ENCODE measurements at places on chromosomes 5 and 9.

DNA sequence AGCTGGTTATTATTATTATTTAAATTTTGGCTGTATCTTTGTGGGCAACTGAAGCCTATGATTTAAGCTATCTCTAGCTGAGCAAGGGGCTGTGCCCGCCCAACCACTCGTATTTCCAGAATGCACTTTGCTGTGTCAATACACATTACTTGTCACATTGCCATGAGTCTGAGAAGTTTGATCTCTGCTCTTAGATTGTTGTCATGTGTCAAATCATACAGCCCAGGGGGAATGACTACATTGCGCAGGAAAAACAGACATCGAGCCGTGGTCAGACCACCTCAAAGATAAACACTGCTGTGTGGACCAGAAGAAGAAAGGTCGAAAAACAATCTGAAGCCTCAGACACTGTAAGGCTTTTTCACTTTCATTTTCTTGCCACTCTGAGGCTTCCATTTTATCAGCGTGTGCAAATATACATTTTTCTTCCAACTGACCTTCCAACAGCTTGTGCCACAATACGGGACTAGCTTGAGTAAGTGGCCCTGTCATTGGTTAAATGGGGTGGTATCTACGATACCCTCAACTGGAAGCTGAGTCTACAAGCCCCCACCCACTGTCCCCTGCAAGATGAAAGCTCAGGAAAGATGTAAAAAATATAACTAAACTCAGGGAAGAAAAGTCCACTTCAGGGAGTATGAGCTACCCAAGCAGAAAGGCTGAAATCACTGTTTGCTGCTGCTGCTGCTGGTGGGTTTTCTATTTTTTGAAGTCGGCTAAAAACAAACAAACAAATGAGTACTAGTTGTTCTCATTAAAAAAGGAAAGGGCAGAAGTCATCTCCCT, 603.0 kb downstream of the BNC2 start:
- no peak for DNase-seq

DNA sequence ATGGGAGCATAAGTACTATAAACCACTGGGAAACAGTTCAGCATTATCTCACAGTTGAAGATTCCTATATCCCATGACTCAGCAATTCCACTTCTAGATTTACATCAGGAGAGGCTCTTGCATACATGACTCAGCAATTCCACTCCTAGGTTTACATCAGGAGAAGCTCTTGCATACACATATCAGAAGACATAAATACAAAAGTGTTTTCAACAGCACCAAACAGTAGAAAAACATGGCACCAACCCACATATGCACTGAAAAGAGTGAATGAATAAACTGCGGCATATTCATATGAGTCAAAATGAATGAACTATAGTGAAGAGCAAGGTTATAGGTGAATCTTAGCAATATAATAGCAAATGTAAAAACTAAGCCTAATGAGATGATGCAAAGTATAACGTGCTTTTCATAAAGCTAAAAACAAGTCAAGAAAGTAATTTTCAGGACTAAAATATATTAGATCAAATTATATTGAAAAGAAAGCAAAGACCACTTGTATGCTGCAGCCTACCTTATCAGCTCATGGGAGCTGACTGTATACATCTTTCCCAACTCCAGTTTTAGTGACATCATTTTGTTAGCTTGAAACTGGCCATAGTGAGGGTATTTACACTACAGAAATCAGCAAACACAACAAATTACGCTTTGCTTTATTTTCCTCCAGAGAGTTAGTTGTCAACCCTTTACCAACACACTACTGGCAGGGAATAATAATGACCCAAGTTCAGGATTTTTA, 95.8 kb downstream of the ANKRD18B start:
- DNase-seq = no peak

GRCh38 chr9:28413471-28413870, 840.2 kb upstream of the C9orf72 start:
- DNase-seq = no peak

DNA sequence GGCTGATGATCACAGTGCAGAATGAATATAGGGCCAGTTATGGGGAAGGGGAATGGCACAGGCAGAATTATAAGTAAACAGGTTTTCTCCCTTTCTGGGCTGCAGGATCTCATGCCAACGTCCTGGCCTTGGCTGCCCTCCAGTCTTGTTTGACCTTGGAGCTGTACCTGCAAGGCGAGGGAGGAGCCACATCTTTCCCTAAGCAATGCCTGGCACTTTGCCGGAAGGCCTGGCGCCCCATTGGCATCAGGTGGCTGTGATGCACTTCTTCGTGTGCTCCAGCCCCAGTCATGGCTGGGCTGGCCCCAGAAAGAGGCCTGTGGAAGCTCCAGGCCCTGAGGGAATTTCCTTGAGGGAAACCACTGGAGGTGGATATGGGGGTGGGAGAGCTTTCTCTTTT, 16.7 kb upstream of the IQGAP2 start:
- DNase-seq = no peak

GRCh38 chr5:75460942-75461610, 50.4 kb downstream of the CERT1 start:
- no peak for DNase-seq

DNA sequence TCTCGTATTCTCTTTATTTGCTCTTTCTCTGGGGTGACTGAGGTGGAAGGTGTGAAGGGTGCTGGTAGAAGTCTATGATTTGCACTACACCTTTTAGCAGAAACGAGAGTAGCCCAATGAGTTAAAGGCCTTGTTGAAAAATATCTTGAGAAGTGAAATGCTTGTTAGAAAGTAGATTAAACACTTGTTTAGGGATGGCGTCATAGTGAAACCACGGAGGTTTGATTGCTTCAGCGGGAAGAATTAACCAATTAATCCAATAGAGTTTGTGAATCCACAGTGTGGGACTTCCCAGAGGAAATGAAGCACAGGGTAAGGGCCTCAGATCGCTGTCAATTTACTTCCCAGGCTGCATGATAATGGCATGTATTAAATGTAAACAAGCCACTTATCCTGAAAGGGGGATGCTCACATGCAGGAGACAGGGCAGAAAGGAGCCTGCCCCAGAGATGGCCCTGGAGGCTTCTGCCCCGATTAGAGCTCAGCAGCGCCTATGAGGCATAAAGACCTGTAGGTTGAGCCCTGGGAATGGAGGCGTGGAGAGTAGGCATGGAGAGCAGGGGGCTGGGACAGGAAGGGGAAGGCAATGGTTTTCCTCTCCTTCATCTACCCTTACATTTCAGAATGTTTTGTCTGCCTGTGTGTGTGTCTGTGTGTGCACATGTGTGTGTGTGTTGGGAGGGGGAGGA, 1.5 kb downstream of the FAM170A start:
- DNase-seq = no peak

DNA sequence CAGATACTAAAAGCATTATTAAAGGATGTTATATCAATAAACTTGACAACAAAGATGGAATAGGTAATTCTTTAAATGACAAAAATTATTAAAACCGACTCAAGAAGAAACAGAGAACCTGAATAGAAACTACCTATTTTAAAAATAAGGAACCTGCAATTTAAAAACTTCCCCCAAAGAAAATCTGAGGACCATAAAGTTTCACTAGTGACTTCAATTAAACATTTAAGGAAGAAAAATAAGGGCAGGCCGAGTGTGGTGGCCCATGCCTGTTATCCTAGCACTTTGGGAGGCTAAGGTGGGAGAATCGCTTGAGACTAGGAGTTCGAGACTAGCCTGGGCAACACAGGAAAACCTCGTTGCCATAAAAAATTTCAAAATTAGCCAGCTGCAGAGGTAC, 99.6 kb downstream of the FANCC start:
- no peak for DNase-seq

DNA sequence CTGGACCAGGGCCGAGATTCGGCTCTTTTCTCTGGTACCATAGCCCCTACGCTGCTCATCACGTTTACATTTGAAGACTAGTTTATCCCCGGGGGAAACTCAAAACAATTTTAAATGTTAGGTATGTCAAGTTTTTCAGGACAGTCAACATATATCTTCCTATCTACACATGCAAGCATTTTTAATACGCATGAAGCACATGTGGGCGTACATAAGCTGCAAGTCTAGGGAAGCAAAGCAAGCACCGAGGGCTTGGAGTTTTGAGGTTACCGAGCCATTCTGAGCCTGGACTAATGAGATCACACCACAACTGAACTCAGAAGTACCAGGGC, 154.4 kb downstream of the AUH start:
- DNase-seq = no peak

DNA sequence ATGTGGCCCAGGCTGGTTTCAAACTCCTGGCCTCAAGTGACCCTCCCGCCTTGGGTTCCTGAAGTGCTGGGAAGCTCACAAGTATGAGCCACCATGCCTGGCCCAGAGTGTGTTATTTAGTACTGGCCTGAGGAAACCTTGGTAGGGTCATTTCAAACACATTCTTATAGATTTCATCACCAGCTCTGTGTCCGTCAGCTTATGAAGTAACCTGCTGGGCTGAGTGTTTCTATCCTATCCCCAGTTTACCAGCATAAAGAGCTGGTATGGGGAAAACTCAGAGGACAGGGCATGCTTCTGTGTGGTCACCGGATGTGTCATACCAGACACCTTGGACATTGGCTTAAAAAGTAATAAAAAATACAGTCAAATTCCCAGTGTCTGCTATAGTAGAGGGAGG, 45.3 kb downstream of the PTPN3 start:
- no peak for DNase-seq

DNA sequence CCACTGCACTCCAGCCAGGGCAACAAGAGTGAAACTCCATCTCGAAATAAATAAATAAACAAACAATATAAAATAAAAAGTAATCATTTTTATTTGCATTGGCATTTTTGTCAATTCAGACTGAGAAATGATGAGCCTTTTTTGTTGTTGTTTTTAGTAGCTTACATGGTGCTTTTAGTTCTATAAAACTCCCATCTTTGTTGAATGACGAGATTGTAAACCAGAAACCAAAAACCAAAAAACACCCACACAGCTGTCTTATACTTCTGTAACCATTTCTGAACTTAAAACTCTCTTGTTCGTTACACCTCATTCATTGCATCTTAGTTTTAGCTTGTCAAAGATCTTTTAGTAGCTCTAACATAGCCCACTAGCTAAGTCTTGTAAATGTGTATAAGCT, 44.7 kb downstream of the GGTA1 start:
- DNase-seq = no peak

- DNase-seq = no peak
Observed at GRCh38 chr9:94644543-94644942, 5.2 kb upstream of the FBP1 start.

DNA sequence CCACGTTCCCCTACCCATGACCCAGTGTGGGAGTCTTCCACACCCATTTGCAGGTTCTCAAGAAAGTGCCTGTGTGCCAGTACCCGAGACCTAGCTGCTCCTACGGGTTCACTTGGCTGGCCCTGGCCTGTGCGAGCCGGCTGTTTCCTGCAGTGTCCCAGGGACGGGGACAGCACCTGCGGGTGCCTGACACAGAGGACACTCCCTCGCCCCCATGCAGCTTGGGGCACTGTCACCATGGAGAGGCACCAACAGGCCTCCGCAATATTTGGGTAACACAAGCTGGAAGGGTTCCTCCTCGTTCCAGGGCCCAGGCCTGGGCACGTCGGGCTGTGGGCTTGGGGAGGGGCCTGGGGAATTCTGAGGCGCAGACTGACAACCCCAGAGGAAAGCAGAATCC, 41.4 kb downstream of the DUSP1 start:
- no peak for DNase-seq

- no peak for DNase-seq
Observed at GRCh38 chr5:33324667-33325307, 116.0 kb upstream of the TARS1 start.

- no peak for DNase-seq
Observed at GRCh38 chr5:16936150-16936988, at the start of gene MYO10. MYO10 (minus strand) TSS chr5:16936288; CDS start chr5:16935808, 480 bp downstream.

GRCh38 chr9:125948887-125949596, 201.9 kb downstream of the PBX3 start:
- DNase-seq = no peak

GRCh38 chr5:59496524-59497134, 396.9 kb downstream of the PDE4D start:
- DNase-seq = no peak

DNA sequence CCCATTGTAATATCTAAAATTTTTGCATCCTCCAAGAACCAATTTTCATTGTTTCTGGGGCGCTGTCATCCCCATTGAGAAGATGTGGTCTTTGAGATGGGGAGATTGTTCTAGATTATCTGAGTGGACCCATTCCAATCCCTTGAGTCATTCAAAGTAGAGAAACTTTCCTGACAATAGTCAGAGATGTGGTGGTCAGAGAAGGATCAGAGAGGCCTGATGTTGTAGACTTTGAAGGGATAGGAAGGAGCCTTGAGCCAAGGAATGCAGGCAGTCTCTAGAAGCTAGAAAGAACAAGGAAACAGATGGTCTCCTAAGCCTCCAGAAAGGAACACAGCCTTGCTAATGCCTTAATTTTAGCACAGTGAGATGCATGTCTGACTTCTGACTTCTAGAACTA, 80.4 kb downstream of the TEK start:
- no peak for DNase-seq

- no peak for DNase-seq
Observed at GRCh38 chr5:12910641-12911040, 1006.4 kb upstream of the CTNND2 start.

DNA sequence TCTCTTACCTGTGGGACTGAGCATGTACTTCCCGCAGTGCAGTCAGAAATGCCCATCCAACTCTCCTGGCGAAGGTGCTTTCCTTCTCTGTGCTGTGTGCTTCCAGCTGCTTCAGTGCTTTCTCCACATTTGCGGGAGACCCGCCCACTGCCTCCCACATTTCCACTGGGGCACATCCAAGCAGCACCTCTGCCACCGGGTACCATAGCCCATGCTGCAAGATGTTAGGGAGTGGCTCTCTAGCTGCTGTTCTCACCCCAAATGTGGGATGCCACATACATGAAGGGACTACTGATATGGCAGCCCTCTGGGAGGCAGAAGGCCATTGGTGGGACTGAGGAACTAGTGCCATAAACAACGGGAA, 8.8 kb downstream of the DMAC1 start:
- no peak for DNase-seq

GRCh38 chr5:110323357-110323756, 403.1 kb downstream of the TMEM232 start:
- no peak for DNase-seq

DNA sequence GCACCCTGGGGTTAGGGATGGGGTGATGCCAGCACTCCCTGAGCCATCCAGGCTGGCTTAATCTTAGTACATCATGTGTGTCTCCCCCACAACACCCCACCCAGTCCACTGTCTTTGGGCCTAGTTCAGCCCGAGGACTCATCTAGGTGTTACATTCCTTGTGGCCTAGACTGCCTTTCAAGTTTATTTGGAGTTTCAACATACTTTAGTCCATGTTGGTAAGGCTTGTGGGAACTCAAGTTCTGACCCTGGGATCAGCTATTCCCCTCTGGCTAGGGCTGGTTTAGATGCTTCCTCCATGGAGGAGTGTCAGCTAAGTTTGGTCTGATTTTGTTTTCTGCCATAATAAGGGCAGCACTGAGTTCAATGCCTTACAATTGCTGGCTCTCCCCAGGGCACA, 302.4 kb downstream of the SMARCA2 start:
- no peak for DNase-seq

GRCh38 chr5:18023986-18024385, 389.7 kb downstream of the TAF11L14 start:
- DNase-seq = no peak

DNA sequence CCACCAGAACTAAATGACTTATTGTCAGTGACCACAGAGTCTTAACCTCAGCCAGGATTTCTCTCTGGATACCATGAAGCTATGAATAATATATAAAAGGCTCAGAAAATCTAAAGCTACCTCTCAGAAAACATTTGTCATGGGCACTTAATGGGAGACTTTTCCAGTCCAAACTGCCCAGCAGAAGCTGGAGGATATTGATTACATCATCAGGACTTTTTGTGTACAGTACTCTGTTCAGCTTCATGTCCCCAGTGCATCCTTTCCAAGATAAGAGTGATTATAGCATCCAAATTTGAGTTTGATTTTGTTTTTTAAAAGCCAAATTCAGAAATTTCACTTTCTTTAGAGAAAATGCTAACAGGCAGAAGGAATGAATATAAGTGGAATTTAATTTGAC, 123.9 kb upstream of the C6 start:
- no peak for DNase-seq

Data from CD8-positive, alpha-beta T cell (primary cell).